Activated CD8-positive, alpha-beta memory T cell treated with anti-CD3 and anti-CD28 coated beads for 1 hour (primary cell): ENCODE measurements at places on chromosomes 1 and 21.
A peak's percentile ranks its signal among the peaks of the same experiment; 100 is the strongest.

DNA sequence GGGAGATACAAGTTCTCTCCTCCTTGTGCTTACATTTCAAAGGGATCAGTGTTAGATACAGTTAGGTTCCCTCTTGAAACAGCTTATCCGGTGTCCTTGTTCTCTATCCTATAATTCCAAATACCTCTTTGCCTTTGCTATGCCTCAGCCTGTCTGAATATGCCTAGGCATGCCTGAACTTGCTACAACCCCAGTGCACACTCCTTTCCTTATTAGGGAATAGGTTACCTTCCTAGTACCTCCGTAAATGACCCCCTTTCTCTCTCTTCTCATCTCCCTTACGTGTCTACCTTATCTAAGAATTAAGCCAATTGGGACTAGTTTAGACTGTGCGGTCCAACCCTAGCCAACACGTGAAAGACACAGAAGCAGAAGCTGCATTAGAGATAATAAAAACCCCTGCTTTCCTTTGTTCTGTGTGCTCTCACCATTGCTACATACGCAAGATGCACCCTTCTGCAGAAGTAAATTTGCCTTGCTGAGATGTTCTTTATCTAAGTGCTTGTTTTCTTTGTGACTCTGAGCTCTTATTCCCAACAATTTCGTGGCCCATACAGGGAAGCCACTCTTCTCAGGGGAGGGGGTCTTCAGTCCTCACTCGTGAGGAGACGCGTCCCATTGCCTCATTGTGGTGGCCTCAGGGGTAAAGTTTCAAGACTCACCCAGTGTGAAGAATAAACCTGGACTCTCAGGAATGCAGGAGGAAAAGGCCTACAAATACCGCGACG is 802.1 kb downstream of the PLA2G4A start:
- DNase-seq, result no peak

GRCh38 chr1:16028237-16029002 is 6.6 kb downstream of the CLCNKA start:
- DNase-seq, result no peak

DNA sequence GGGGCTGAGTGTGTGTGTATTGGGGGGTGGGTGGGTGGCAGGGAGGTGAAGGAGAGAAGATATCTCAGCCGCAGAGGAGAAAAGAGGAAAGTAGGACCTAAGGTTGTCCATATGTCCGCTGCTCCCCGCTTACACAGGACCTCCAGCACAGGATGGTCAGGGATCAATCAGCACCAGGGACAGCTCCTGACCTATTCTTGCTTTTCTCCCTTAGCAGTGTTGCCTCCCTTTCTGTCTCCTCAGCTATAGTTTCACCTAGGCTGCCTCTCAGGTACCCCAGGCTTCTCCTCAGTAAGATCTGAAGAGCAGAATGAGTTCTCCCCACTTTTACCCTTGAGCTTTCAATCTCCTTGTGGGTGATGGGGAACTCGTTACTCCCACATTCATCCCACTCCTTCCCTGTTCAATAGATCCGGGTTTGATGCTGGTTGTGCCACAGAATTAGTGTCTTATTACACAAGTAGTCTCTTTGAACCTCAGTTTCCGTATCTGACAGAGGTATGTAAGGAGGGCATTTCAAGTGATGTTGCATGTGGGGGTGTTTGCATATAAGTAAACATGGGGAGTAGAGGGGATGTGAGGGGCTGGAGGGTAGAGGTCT is 1.4 kb upstream of the DPH2 start:
- DNase-seq, result no peak

DNA sequence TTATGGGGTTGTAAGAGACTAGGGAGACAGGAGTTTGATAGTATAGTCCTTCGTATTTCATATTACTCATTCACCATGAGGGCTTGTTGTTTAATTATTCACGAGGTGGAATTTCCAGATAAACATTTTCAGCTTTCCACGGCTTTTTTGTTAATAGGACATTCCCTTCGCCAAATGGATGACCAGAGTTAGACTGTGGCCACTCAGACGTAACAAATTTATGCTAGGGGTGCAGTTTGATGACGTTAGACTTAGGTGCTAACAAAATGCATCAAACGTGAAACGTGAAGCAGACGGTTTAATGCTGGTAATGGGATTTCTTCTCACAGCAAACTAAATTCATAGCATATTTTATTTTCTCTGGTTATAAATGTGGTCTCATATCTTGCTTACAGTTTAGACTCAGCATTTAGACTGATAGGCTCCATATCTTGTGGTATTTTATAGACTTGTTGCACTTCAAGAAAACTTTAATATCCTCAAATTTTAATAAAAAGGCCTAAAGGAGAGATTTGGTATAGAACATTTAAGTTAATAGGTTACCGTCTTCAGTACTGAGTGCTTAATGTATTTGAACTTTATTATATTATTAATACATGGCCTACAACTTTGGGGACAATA is 2.3 kb downstream of the DHX9 start:
- DNase-seq, result no peak

GRCh38 chr1:7116001-7116400 is 330.7 kb downstream of the CAMTA1 start:
- DNase-seq, result no peak

- DNase-seq, result no peak
Observed at GRCh38 chr1:165562571-165562970, 18.8 kb downstream of the LRRC52 start.

DNA sequence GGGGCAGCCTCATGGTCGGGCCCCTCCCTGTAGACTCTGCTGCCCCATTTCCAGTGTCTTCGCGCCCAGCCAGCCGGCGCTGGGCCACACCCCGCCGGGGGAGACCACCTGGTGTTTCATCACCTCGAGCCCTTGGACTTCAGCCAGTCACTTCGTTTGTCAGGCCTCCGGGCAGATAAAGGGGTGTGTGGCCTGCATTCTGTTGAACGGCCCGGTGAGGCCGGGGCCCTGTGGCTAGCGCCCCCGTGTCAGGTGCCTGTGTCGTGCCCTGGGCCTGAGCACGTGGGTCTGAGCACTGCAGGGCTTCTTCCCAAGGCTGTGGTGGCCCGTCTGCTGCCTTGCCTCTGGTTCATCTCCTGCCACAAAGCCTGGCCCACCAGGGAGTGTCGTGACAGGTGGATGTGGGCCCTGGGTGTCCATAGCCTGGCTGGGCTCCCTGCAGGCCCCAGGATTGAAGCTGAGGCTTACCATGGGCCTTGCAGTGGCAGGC is 65.2 kb upstream of the DIP2A start:
- no peak for DNase-seq

DNA sequence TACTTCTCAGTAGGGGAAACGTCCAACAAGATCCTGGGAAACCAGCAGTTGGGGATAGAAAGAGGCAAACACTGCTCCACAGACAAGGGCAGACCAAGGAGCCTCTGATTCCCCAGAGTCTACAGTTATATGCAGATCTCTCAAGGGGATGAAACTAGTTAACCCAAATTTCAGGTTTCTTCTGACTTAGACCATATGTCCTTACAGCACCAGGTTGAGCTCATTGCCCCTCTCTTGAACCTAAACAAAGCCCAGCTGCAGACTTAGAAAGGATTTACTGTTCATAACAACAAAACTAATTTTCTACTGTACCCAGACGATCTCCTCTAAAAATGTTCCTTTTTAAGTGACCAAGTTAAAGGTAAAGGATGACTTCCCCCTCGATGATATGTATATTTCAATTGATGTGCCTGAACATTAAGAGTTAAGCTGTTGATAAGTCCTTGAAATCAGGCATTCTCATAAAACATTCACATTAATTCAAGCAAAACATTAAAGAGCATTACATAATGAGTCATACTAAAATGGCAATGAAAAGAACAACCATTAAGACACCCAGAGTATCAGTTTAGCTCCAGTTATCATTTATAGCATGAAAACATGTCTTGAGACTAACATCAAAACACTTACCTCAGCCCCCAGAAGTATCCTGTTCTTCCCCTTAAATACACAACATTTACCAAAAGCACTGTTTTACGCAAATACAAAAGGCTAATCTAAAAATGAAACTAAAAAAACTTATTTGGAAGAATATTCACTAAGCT is 24.1 kb downstream of the SMYD3 start:
- no peak for DNase-seq

- no peak for DNase-seq
Observed at GRCh38 chr21:25834381-25834780, 99.6 kb downstream of the GABPA start.

- DNase-seq, result no peak
Observed at GRCh38 chr1:201748335-201748734, 80.6 kb upstream of the IPO9 start.

DNA sequence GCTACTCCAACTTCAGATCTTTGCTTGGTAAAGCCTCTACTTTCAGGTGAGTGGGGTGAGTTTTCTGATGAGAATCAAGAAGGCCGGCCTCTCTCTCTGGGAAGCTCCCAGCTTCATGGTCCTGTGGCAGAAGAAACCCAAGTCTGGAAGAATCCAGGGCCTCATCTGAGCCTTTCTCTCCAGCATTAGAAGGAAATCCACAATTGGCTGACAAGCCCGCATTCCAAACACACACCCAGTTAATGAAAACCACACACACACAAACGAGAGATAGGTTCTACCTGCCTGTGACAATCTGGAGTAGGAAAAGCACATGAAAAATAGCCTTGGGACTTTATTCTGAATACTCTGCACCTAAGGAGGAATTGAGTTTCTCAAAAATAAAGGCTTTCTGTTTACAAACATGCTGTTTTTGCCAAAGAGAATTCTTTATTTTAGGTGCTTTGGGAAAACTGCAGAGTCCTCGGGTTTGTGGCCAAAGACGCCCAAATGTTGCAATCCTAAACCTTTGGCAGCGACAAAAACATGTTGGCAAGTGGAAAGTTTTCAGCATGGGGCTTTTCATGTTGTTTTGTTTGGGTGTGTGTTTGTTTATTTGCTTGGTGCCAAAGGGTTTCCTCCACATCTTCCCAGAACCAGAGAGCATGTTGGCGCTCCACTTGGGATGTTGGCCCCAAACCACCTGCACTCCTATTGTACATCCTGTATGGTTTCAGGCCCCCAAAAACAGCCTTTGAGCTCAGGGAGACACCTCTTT is 216.2 kb downstream of the SETD4 start:
- DNase-seq, result no peak

DNA sequence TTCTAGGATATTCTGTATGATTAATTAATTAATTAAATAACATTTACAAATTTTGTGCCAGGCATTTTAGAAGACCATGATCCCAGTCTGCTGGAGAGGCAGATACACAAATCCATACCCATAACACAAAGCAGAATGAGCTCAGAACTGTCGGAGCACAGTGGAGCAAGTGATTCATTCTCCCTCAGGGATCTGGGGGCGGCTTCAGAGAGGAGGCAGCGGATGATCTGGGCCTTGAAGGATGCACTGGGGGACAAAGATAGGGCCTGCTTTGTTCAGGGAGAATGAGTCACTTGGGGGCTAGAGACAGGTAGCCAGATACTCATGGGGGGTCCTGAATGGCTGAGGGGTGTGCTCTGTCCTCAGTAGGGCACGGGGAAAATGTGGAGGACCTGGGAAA is 50.9 kb upstream of the TRABD2B start:
- DNase-seq, result no peak

DNA sequence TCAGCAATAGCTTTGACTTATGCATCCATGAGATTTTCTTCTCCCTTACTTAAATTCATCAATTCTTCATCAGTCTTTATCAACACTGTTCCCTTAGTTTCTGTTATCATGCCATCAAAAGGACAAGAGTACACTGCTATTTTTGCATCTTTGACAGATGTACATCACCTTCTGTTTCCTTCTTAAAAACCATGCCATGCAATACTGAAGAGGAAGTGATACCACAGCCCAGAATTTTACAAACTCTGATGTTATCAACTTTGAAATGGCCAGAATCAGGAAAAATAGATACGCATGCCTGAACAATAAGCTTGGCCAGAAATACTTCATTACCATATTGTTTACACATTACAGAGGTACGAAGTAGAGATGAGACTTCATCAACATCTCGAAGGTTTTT is 21.1 kb downstream of the FMO5 start:
- no peak for DNase-seq

GRCh38 chr1:75237316-75237715 is 103.1 kb downstream of the LHX8 start:
- DNase-seq, result no peak

DNA sequence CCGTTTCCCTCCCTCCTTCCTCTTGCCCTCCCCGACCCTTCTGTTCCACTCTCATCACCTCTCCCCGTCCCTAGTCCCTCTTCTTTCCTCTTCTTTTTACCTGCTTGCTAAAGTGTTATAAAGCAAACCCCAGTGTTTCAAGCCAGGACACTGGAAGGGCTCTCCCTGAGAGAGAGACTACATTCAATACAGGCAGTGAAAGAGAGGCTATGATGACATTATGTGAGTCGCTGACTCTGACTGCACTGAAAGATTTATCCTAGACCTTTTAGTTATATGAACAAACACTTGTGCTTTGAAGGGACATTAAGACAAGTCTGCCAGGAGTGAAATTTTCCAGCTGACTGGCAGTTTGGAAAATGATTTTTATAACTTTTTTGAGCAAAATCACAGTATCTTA is 155.7 kb downstream of the S1PR1 start:
- DNase-seq, result no peak

DNA sequence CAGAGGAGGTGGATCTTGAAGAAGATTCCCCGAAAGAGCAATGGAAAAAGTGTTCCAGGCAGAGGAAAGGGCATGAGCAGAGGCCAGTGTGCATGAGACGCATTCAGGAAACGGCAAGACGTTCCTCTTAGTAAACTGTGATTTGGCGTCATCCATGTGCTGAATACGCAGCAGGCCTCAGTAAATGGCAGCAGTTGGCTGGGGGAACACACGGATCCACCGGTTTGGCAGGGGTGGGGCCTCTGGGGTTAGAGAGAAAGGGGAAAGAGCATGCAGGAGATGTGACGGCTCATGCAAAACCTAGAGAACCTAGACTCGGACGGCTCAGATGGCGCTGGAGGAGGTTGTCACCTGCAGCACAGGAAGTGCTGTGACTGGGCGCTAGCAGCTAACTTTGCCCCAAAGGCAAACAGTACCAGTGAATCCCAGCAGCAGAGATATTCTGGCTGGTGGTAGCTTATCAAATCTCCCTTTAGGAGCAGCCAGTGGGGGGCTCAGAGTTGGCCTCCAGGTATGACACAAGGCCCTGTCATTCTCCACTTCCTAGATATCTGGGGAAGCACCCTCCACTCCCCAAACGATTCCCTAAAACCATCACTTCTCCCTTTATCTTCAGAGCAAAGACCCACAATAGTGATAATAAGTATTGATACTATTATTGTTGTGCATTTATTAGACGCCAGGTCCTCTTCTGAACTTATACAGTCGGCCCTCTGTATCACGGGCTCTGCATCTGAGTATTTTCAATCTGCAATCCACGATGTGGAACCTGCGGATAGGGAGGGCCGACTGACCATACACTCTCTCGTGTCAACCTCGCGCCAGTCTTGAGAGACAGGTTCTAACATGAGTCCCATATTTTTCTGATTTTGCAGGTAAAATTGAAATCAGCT is 7.6 kb downstream of the LAPTM5 start:
- DNase-seq, result peak; percentile 42

DNA sequence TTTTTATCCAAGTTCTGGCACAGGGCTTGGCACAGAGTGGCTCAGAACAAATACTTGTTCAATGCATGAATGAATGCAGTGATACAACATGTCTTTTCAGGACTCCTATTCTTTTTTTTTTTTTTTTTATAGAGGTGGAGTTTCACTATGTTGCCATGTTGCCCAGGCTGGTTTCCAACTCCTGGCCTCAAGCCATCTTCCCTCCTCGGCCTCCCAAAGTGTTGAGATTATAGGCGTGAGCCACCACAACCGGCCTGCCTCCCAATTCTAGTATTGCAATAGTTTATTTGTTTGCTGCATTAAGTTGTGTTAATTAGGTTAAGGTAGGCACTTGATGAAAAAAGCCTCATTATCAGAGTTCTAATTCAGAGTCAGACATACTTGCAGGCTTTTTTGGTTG is 17.9 kb downstream of the UBE4B start:
- no peak for DNase-seq
